ENCODE measurements at places on chromosomes 5 and 9. TPM values are rescaled to one million over a fixed set of nuclear protein-coding genes. Genes with fewer than 3 reads are reported as not detected.

The GLRA1 gene
- polyA plus RNA-seq: not detected

The TMEM215 gene
- 1.9 TPM for polyA plus RNA-seq

The GRM6 gene
- 1.0 TPM for polyA plus RNA-seq

The CDO1 gene
- 20.5 TPM for polyA plus RNA-seq

The SLC6A18 gene
- polyA plus RNA-seq: not detected

The INSL6 gene
- not detected for polyA plus RNA-seq

The GPRIN1 gene
- 5.5 TPM for polyA plus RNA-seq

The TRPM6 gene
- 0.05 TPM for polyA plus RNA-seq

The PCDHGA4 gene
- polyA plus RNA-seq: not detected

The SOX30 gene
- 0.42 TPM for polyA plus RNA-seq

The MATR3 gene
- 259 TPM for polyA plus RNA-seq

The TOR4A gene
- 4.0 TPM for polyA plus RNA-seq

The BSPRY gene
- not detected for polyA plus RNA-seq

The LRRC26 gene
- polyA plus RNA-seq: not detected

The PAIP1 gene
- 120 TPM for polyA plus RNA-seq

The BAAT gene
- 0.98 TPM for polyA plus RNA-seq

The LHX3 gene
- not detected for polyA plus RNA-seq

The KCNT1 gene
- polyA plus RNA-seq: 7.6 TPM

The SLC4A9 gene
- 0.10 TPM for polyA plus RNA-seq

The PCDHGA10 gene
- 1.3 TPM for polyA plus RNA-seq

The DMRTA1 gene
- 0.03 TPM for polyA plus RNA-seq

The MZB1 gene
- polyA plus RNA-seq: 0.24 TPM

The GRIN1 gene
- 0.84 TPM for polyA plus RNA-seq

The FYB1 gene
- polyA plus RNA-seq: 2.0 TPM

The MIER3 gene
- 23.8 TPM for polyA plus RNA-seq

Data from muscle of arm (tissue), 14 donors.